ENCODE measurements at places on chromosomes 1 and 21.

DNA sequence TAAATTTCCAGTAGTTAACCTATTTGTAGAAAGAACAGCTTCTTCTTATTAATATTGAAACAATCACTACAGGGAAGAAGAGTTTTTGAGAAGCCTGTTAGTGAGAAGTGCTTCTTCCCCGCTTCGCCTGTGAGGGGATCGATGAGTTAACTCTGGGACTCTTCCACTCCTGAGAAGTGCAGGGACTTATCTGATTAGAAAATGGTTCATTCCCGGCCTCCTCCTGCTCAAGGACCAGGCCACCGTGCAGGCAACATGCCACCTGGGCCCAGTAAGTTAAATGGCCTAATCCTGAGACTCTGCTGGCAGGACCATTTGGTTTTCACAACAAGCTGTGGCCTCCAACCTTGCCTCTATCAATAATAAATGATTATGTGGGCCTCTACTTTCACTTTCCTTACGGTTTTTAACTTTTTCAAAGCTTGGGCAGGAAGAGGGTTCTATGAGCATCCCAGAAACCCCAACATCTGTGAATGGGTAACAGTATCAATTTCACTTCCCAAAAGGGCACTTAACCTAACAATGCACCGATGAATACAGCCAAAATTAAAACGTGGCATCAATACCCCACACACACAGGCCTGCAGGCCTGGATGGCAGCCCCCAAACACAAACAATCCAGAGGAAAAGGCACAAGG, 33.1 kb downstream of the SIPA1L2 start:
- DNase-seq: no peak

- DNase-seq: no peak
Measured at GRCh38 chr1:43034778-43035177, 76.1 kb upstream of the SLC2A1 start.

DNA sequence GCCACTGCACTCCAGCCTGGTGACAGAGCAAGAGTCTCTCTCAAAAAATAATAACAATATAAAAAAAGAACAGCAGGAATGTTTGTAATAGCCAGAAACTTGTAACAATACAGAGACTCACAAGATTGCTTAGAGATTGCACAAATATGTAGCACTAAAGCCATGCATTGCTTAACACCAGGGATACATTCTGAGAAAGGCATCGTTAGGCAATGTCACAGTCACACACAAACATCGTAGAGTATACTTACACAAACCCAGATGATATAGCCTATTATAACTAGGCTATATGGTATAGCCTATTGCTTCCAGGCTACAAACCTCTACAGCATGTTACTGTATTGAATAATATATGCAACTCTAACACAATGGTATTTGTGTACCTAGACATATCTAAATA, 45.3 kb downstream of the GPATCH2 start:
- DNase-seq: no peak

GRCh38 chr1:79478728-79479373, 472.3 kb upstream of the ADGRL4 start:
- DNase-seq: no peak

DNA sequence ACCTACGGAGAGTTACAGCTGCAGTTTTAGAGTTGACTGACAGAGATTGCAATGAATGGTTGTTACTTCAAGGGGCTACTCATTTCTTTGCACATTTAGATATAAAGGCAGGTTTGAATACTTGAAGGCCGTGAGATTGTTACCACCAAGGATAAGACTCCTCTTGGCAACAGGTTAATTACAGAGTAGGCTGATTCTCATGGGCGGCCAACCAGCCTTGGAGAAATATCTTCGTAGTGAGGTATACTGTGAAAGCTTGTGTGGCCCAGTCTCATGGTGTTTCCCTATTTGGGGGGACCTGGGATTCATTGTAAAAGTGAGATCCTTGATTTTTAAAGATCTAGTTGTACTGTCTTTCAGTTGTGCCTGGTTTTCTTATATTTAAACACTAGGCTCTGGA, 103.2 kb upstream of the OLFM3 start:
- DNase-seq: peak; percentile 35

GRCh38 chr1:204437796-204438570, 26.4 kb upstream of the PPP1R15B start:
- no peak for DNase-seq

- DNase-seq: no peak
Measured at GRCh38 chr1:245996811-245997210, 510.3 kb downstream of the SMYD3 start.

DNA sequence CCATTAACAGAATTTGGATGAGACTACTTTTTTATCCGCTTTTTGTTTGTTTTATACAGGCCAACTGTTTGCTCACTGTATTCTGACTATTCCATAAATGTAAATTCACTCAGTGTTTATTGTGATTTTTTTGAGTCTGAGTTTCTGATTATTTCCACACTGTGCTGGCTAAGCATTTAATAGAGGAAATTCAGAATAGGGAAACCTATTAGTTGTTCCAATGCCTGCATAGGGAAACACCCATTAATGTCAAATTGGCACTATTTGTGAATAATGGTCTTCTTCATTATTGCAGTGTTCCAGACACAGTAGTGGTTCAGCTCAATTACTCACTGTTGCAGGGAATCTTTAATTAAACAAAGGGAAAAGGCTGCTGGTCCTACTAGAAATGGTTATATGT, 174.7 kb upstream of the SGIP1 start:
- no peak for DNase-seq

GRCh38 chr1:118944133-118944532, 44.0 kb downstream of the TBX15 start:
- peak; percentile 48 for DNase-seq

GRCh38 chr1:9251501-9251900, 16.9 kb downstream of the H6PD start:
- DNase-seq: no peak

DNA sequence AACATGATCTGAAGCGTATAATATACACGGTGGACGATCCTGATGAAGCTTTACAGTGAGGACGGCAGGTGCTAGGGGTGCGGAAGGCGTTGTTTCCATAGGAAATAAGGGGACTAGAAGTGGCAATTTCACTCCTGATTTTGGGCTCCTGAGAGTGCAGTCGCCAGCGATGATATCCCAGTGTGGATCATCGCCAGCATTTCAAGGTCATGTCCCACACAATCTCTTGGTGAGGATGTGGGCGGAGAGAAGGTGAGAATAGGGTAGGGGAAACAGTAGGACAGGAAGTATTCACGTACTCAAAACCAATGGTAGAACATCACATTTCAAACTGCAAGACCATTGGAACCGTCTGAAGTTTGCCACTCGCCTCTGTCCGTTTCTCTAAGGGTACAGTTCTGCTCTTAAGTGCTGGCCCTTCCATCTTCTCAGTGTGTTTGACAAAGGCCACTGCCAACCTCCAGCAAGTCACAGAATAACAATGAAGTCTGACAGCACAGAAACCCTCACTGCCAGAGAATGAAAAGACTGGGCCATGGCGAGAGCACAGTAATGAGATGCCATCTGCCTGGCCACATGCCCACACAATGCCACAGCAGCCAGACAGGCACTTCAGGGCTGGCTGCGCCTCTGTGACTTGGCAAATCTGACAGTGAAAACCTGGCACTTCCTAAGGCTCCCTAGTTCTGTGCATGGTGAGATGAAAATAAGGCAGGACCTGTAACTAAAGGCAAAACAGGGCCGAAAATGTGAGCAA, 27.9 kb downstream of the PCSK9 start:
- no peak for DNase-seq

- DNase-seq: no peak
Measured at GRCh38 chr1:157380523-157380922, 171.8 kb downstream of the FCRL5 start.

GRCh38 chr1:15243275-15244043, 3.6 kb upstream of the FHAD1 start:
- DNase-seq: no peak

GRCh38 chr1:15454256-15454655, 2.3 kb upstream of the CELA2A start:
- peak; percentile 29 for DNase-seq

- peak; percentile 16 for DNase-seq
Measured at GRCh38 chr1:204286831-204287421, 72.8 kb downstream of the PLEKHA6 start.

GRCh38 chr1:1127551-1128451, 11.9 kb upstream of the C1orf159 start:
- no peak for DNase-seq

DNA sequence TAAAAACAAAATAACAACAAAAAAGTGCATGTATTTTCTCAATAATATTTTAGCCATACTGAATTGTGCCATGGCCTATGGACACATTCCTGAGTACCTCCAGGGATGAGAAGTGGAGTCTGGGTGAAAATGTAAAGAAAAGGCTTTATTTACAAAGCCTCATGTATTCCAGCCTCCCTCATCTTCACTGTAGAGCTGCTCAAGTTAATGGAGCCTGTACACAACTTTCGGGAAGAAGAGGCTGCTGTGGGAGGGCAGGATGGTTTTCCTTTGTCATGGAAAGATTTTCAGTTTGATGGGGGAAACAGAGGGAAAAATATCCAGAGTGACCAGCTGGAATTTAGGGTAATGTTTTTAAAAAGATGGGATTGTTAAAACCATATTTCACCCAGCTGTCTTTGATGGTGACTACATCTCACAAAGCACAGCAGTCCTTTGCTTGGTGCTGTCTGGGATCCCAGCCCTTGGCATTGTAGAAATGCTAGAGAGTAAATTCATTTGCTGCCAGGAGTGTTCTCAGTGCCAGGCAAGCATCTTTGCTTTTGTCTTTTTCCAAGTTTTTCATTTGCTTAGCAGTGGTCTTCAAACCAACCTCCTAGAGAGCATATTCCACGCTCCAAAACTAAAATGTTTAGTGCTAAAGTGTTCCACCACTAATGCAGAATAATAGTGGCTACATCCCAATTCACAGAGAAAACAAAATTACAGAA, 54.9 kb downstream of the DPT start:
- DNase-seq: no peak

- peak; percentile 44 for DNase-seq
Measured at GRCh38 chr1:27455139-27455811, 34.7 kb downstream of the WASF2 start.

GRCh38 chr1:31238612-31238985, 1.1 kb downstream of the NKAIN1 start:
- DNase-seq: no peak

DNA sequence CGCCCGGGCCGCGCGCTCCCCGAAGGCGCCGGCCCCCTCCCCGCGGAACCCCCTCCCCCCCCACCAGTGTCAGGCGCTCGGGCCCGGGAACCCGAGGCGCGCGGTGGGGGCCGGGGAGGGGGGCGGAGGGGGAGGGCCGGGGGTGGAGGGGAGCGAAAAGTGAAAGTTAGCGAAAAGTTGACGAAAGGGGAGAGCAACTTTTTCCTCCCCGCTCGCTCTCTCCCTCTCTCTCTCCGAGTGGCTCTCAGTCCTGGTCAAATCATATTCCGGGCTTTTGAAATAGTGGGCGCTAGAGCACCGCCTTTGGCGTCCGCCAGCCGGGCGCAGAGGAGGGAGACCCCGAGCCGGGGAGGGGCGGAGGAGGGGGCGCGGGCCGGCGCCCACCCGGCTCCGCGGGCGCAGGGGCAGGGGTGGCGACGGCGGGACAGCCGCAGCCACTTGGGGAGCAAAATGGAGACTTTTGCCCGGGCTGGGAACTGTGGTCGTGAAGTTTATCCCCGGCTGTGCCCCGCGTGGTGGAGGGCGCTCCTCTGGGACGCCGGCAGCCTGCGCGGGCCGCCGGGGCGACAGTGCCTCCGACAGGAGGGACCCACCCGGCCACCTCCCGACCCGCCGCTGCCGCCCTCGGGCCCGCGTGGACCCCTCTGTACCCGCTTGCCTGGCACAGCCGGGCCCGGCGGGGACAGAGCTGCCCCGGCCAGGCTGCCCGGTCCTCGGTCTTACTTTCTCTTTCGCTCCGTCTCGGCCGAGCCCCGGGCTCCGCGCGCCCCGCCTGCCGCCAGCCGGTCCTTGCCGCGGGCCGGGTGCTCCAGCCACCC, 697 bp downstream of the PRDM16 start:
- DNase-seq: no peak

DNA sequence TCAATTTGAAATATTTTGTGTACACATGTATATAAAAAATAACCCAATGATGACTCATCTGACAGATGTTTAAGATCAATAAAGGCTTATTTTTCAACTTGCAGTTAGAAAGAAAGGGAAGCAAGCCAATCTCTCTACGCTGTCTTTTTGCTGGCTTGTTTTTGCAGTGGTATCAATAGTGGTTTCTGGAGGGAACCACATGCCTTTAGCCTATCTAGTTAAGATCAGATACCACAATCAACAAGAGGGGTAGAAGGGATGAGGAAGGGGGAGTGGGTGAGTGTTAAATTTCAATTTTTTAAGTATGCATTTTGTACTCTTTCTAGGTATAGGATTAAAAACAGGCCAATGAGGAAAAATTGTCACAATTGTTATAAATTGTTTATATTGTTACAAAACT, 276.2 kb downstream of the KCNH1 start:
- no peak for DNase-seq

DNA sequence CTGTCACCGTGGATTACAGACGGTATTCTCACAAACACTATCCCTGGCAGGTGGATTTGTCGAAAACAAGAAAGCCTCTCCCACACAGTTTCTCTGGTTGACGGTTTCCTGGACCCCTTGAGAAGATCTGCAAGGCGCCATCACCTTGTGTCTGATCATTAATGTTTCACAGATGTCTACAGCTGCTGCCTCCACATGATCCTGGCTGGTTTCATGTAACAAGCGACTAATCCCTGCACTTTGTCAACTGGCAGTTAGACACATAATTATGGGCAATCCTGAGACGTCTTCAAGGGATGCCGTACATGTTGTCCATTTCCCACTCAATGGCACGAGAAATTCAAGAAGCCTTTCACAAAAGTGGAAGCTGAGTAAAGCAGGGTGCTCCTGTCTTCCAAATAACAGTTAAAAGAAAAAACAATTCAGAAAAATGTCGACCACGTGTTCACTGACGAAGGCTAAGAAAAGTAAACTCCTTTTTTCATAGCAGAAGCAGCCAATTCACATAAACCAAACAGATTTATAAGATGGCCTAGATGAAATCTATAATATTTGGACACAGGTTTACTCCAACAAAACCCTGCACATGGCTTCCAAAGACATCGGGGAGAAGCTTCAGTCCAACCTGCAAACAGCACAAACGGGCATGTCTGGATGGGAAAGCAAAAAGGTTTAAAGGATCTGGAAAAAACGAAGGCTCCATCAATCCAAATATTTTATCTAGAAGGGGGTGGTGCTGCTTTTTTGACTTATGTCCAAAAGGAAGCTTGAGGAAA, 52.2 kb downstream of the CAPZB start:
- no peak for DNase-seq

GRCh38 chr1:52413410-52413989, 9.1 kb downstream of the PRPF38A start:
- no peak for DNase-seq
